LoVo (cell line): ENCODE measurements at places on chromosomes 5 and 9.

DNA sequence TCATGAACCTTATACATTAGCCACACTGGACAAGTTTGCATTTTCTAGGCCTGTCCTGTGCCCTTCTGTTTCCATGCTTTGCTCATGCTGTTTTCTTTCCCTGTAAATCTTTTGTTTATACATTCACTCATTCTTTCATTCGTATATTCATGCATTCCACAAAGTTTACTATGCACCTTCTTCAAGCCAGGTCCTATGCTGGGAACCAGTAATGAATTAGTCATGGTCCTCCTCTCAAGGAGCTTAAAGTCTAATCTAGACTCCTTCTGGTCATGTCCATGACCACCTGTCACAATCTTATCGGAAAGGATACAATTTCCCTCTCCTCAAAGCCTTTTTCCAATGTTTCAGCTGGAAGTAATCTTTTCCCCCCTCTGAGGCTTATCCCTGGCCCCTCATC lies 9.1 kb upstream of the XPA start:
- DNase-seq: no peak

DNA sequence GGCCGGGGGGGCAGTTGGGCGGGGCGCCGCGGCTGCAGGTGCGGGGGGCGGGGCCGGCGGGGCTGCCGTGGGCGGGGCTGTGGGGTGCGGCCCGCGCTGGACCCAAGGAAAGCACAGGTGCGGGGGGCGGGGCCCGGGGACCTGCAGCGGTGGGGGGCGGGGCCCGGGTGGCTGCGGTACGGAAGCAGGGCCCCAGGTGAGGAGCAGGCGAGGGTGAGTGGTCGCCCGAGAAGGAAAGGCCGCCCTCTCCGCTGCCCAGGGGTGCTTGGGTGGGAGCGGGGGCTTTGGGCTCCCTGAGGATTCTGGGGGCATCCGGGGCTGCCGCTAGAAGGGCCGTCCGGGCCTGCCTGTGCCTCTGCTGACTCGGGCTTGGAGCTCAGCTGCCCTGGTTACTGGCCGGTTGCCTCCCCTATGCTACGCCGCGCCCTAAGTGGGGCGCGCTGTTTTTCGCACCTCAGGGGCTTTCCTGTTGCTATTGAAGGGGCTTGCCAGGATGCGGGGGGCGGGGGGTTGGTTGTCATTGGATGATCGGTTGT lies 767 bp downstream of the RALGPS1 start:
- DNase-seq: peak; percentile 80

DNA sequence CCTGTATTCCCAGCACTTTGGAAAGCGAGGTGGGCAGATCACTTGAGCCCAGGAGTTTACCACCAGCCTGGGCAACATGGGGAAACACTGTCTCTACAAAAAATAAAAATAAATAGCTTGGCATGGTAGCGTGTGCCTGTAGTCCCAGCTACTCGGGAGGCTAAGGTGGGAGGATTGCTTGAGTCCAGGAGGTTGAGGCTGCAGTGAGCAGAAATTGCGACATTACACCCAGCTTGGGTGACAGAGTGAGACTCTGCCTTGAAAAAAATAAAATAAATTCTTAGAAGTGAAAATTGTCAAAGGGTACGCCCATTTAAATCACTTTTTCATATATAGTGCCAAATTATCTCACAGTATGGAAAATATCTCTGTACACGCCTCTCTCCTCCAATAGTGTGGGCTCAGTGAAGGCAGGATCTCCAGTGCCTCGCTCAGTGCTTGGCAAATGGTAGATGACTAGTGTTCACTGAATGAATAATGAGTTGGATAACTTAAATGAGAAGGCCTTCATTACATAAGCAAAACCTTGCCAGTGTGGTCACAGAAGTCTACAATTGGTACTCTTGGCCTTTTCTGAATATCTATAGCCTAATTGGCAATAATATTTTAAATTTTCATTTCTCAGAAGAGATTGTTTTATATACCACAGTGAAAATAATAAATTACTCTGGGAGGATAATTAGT lies 9.4 kb upstream of the CCL28 start:
- DNase-seq: no peak

GRCh38 chr9:101138509-101138908 lies 110.0 kb downstream of the PLPPR1 start:
- DNase-seq: no peak

DNA sequence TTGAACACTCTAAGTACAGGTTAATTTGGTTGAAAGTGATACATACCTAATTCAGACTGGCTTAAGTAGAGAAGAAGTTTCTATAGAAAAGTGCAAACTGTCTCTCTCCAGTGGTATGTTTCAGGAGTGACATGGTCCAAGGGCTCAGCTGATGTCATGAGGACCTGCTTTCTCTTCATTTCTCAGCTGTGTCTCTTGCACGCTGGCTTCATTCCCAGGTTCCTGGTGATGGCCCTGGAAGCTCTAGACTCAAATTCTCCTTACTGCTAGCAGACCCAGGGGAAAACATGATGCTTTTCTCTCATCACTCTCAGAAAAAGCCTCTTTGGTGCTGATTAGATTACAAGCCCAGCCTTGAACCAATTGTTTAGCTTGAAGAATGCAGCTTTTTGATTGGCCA lies 211.9 kb upstream of the CLINT1 start:
- DNase-seq: no peak

DNA sequence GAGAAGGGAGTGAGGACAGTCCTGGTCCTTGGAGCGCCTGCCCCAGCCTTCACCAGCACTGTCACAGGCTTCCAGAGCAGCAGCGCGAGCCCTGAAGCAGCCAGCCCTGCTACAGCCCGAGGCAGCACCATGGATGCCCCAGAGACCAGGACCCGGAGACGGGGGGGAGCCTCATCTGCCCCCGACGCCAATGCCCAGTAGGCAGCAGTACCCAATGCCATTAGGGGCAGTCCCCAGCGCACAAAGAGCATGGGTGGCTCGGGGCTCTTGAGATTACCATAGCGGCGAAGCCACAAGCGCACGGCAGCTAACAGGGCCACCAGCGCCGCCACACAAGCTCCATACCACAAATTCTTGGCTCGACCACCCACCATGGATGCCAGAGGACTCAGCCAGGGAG lies 4.9 kb downstream of the PIGO start:
- no peak for DNase-seq

DNA sequence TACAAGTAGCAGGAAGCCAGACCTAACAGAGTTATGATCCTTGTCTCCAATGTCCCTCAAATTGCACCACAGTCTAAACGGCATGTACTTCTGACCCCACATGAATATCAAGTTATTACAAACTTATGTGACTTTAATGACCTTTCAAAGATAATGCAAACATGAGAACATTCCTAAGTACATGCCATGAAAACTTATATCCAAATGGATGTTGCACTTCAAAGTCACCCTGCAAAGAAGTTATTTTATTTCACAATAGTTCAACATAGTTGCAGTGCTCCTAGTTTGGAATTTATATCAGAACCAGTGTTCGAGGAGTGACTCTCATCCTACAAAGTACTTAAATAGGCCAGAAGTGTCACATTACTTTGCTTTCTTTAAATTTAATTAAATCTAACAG lies 41.2 kb upstream of the ITGA1 start:
- no peak for DNase-seq

DNA sequence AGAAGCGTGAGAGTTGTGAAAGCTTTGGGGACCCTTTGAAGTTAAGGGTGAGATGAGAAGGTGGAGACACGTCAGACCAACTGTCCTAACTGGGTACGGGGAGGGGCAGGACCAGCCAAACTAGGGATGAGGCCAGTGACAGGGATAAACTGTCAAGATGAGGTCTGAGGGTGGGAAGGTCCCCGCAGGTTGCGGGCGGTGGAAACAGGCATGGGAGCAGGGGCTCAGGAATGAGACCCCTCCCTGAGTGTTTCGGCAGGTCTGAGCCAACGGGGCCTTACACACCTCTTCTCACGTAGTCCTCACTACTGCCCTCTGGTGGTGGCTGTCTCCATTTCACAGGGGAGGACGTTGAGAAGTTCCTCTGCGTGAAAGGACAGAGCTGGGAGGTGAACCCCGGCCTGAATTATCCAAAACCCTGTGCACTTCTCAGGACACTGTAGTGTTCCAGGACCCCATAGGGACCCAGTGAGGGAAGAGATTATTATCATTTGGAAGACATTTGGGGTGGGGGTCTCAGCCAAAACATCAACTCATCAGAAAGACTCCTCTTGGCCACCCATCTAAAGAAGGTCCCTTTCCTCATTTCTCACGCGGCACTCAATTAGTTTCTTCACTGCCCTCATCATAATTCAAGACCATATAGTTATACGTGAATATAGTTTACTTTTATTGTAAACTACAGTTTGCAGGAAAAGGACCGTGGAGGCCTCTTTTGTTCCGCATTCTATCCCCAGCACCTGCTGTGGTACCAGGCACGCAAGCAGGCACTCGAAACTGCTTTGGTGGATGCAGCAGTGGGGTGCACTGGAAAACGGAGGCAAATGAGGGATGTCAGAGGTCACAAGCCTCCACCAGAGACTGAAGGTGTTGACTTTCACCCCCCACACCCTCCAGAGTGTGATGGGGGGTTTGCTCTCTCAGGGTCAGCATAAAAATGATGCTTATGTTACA lies 21.7 kb upstream of the NANS start:
- DNase-seq: peak; percentile 68

- no peak for DNase-seq
Observed at GRCh38 chr5:87360132-87360531, 52.6 kb downstream of the CCNH start.

GRCh38 chr5:138351517-138351916 lies 968 bp upstream of the KDM3B start:
- no peak for DNase-seq

DNA sequence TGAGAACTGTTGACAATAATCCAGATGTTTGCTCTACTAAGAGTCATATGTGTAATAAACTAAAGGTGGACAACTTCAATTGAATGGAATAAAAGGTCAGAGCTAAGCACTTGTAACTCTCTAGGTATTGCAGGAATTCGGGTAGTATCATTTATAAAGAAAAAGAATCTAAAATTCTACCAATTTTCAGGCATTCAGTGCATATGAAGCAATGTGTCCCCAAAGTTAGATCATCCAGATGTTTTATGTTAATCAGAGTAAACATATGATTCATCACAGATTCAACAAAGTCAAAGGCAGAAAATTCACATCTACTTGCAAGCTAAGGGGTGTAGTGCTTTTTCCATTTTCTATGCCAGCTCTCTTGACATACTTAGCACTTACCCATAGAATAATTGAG lies 477.1 kb downstream of the PDE4D start:
- DNase-seq: peak; percentile 41

DNA sequence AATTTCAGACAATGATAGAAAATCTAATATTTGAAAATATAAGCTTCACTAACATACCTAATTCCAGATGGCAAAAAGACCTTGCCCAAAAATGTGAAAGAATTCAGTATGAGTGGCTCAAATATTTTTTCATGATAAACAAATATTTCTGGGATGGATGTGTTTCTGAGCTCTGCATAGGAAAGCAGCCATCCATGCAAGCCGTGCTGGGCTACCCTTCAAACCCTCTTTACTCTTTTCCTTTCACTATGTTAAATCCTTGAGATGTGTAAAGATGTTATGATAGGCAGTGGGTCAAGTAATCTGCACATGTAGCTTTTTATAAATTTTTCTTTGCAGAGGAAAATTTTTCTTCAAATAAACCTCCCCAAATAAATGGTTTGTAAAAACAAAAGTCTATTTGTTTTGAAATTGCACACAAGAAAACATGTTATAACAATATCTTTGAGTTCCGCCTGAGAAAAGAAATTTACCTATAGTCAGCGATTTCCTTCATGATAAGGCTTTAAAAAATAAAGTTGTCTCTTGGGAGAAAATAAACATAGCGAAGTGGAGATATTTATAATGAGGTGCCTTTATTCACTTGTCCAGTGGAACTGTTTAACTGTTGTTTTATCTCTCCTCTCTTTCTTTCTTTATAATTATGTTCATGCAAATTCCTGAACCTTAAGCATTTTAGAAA lies 154.3 kb upstream of the PITX1 start:
- no peak for DNase-seq
